ENCODE measurements at places on chromosomes 2 and 18.

DNA sequence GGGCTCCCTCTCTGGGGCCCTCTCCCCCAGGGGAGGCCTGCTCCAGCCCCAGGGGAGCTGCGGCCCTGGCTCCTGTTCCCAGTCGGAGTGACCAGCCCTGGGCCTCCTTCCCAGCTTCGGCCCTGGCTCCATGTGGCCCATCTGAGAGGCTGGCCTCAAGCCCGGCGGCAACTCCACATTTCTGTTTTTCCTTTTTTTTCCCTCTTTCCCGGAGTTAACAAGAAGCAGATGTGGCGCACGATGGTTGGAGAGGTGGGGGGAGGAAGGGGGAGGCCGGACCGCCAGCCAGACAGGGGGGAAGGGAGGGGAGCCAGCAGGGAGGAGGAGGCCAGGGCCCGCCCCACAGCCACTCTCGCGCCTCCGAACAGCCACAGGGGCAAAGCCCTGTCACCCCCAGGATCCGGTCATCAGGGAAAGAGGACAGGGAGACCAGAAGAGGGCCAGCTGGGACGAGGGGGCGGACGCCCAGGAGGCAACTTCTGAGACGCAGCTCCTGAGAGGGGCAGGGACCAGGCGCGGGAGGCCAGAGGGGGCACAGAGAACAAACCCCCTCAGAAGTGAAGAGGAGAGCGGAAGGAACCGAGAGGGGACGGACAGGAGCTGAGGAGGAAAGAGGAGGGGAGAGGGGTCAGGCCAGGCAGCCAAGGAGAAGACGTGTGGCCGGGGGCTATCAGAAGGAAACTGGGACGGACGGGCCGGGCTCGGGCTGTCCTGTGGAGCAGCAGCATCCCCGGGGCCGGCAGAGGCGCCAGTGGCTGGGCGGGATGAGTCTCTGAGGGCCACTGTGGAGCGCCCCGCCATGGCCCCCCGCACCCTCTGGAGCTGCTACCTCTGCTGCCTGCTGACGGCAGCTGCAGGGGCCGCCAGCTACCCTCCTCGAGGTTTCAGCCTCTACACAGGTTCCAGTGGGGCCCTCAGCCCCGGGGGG is at the start of gene EMILIN1:
TSS of gene EMILIN1 (plus strand) at position 349 of the 928 bp plus-strand sequence. CDS start at position 800, 451 bp downstream.
- DNase-seq: no peak

GRCh38 chr2:108029912-108030311 is 43.6 kb downstream of the SLC5A7 start:
- DNase-seq: no peak

- DNase-seq: no peak
These were observed 601.6 kb upstream of the PKDCC start for GRCh38 chr2:41446266-41446665.

GRCh38 chr2:238596571-238597551 is 170.1 kb downstream of the ASB1 start:
- DNase-seq: no peak

GRCh38 chr2:115483666-115484065 is 1041.2 kb downstream of the DPP10 start:
- DNase-seq: no peak

DNA sequence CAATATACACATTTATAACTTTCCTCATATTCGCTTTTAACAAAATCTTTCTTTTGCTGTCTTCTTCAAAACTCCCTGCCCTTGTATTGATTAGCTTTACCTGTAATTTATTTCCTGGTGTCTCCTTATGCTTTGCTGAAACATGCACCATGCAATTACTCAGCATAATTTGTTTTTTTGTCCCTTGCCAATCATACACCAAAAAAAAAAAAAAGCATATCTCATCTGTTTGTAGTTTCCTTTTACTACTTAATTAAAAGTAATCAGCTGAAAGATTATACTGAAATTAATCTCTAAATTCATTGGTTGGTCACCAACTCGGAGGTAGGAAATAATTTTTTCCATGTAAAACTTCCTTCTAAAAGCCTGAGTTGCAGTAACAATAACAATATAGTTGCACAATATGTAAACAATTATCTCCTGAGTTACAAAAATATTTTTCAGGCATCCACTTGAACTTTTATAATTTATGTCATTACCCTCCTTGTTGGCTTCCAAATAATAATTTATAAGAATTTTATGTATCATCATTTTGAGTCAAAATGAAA is 53.0 kb upstream of the ROCK1 start:
- DNase-seq: no peak

GRCh38 chr2:60885683-60886082 is 4.3 kb downstream of the REL start:
- no peak for DNase-seq
